ENCODE measurements at places on chromosomes 11 and 22.

DNA sequence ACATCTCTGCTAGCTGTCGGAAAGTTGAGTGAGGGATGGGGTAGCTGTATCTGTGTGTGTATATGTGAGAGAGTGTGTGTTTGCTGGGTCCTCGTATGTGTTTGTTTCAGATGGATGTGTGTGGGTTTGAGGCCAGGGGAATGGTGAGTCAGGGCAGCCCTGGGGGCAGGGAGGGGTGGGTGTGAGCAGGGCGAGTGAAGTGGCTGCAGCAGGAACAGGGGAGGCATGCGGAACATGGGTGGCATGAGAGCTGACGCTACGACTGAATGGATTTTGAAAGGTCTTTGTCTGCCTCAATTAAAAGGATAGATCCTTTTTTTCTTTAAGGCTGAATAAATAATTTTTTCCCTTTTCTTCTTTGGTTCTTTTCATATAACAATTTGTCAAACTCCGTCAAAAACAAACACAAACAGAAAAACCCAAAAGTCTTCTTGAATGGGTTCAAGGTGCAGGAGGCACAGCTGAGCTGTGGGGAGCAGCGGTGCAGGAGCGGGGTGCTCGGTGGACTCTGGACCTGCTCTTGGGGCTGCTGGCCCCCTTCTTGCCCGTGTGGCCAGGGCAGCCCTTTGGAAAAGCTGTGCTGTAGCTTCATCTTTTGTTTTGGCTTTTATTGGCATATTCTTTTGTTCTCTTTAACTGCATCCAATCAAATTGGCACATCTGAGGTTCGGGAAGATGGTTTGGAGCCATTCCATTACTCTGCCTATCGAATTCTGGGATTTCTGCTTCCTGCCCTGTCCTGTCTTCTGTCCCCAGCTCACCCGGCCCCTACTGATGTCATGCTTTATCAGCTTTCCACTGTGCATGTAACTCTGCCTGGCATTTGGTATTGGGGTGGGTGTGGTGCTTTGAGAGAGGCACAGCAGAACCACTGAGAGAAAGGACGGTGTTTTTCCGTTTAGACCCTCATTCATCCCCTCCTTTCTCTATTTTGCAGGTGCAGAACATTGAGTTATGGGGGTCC lies 80.1 kb downstream of the ADAMTS15 start:
- no peak for DNase-seq

- DNase-seq, result no peak
These were observed 1375.2 kb downstream of the TBC1D22A start for GRCh38 chr22:48137640-48138039.

GRCh38 chr11:7894251-7894650 lies 36.8 kb downstream of the OR10A6 start:
- no peak for DNase-seq

- DNase-seq, result no peak
These were observed 841 bp downstream of the B3GNT6 start for GRCh38 chr11:77035039-77035438.

DNA sequence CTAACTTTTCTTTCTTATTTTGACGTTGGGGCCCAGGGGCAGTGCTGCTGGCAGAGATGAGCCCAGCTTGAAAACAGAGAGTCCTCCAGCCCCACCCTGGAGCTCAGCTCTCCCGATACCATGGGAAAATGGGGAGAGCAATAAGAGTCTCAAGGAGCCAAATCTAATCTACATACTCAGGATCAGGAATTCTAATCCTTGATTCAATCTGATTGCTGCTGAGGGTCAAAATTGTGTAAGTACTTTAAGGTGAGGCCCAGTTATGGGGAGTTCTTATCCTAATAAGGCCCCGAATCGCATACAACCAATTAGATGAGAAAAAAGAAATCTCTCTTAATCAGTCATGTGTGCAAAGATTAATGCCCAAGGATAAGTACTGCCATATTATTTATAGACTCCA lies 202.9 kb downstream of the FAM76B start:
- DNase-seq, result no peak

GRCh38 chr11:926341-926916 lies 759 bp downstream of the AP2A2 start:
- no peak for DNase-seq

DNA sequence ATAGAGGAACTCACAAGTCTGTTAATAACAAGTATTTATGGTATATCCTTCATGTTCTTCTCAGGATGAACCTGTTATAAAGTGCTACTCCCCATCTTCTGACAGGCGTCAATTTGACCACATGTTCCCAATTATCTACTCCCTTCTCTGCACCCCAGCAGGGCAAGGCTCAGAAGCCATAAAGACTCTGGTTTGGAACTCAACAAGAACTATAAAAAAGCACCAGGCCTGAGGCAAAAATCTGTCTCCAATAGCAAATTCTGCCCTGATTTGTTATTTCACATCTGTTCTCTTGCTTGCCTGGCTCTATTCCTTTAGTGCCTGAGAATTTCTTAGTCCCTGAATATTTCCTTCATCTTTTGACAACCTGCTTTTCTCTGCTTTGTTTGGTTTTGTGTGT lies 618.2 kb upstream of the KIRREL3 start:
- no peak for DNase-seq

GRCh38 chr11:5043380-5043779 lies 2.9 kb upstream of the OR52J3 start:
- no peak for DNase-seq

DNA sequence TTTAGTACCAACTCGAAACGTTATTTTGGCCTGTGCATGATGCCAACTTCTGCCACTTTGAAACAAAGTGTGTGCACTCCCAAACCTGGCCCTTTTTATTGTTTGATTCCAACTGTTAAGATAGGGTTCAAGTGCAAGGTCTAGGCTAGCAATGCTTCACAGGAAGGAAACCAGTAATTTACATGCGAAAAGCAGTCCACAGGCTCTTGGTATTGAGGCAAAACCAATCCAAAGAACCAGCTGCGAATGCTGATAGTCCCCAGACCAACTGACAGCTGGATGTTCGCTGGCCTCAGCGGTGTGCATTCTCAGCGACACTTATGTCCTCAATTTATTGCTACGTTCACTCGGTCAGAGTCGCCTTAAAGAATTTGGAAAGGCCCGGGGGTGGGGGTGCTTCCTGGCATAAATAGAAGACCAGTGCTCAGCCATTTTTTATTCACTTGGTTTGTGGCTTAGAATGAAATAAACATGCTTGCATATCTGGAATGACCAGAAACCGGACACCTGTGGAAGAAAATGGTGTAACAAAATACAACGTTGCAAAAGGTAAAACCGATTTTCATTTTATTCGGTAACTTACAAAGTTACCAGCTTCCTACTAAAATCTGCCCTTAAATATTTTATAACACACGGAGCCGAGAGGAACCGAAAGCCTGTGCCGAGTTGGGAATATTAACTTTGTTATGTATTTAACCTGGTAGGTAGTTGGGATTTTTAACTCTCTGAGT lies 1.6 kb downstream of the CPT1A start:
- DNase-seq, result no peak
